ENCODE measurements at places on chromosomes 4 and X.
A peak's percentile ranks its signal among the peaks of the same experiment; 100 is the strongest.

DNA sequence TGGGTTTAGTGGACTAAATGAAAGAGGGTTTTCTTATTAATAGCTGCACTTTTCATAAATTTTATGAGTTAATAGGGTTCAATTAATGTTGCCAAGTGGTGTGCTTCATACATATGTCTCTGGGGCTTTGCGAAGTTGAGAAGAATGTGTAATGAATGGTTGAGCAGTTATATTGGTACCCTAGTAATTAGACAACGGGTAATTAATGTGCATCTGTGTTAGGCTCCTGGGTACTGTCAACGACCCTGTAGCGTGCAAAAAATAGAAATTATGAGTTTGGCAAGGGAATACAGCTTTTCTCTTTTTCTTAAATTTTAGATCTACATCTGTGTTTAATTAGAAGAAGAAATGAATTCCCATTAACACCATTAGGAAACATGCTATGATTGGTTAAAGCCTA lies 1027.7 kb downstream of the ARAP2 start:
- DNase-seq = no peak

- DNase-seq = no peak
Observed at GRCh38 chr4:13844740-13845139, 217.2 kb upstream of the BOD1L1 start.

- DNase-seq = no peak
Observed at GRCh38 chr4:153748378-153748777, 11.4 kb downstream of the RNF175 start.

- no peak for DNase-seq
Observed at GRCh38 chr4:162871990-162872389, 294.7 kb downstream of the NAF1 start.

- no peak for DNase-seq
Observed at GRCh38 chr4:71830-72229, 18.7 kb downstream of the ZNF595 start.

DNA sequence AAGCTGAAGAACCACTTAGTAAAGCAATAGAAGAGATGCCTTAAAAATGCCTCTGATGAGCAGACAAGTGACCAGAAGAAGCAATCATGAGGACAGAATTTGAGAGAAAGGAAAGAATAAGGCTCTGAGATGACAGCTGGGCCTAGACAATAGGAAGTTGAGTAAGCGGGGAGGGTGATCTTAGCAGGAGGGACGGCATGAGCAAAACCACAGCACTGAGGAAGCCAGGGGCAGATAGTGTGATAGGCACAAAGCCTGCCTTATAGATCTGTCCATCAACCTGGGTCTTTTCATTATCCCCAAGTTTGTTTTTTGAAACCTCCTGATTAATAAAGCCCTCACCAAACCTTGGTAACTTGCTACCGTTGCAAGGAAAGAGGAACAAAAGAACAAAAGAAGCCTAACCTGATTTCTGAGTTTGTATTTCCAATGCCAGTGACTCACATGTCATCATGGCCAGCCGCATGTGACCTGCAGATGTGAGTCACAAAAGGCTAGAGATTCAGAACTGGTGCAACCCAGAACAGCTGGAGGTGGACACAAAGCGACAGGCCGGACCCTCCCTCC lies 55.7 kb upstream of the PPARGC1A start:
- no peak for DNase-seq

DNA sequence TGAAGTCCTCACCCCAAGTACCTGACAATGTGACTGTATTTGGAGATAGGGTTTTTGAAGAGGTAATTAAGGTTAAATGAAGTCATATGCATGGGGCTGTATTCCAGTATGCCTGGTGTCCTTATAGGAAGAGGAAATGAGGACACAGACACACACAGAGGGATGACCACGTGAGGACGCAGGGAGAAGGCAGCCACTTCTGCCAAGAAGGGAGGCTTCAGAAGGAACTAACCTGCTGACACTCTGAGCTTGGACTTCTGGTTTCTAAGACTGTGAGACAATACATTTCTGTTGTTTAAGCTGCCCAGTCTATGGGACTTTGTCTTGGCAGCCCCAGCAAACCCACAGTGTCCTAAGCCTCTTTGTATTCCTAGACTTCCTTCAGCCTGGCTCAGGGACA lies 3.0 kb upstream of the SLC2A9 start:
- no peak for DNase-seq

DNA sequence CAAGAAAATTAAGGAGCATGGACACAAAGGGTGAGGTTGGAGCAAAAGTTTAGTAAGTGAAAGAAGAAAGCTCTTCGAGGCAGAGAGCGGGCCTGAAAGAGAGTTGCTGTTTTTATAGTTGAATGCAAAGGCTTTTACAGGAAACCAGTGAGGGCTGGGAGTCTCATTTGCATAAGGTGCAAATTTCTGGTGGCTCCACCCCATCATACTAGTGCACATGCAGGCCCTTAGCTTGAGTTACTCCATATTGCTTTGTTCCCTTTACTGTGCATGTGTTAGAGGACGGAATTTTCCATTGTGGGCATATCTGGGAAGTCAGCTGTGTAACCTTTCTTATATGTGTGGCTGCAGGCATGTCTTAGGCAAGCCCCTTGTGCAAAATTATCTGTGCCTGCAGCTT lies 48.0 kb downstream of the CPE start:
- no peak for DNase-seq

- no peak for DNase-seq
Observed at GRCh38 chrX:149372866-149373265, 132.2 kb downstream of the IDS start.

GRCh38 chrX:50716706-50717105 lies 97.3 kb downstream of the SHROOM4 start:
- DNase-seq = no peak

GRCh38 chr4:33063241-33063640 lies 2343.1 kb downstream of the PCDH7 start:
- no peak for DNase-seq

- DNase-seq = no peak
Observed at GRCh38 chr4:2482693-2483092, 13.8 kb downstream of the RNF4 start.

DNA sequence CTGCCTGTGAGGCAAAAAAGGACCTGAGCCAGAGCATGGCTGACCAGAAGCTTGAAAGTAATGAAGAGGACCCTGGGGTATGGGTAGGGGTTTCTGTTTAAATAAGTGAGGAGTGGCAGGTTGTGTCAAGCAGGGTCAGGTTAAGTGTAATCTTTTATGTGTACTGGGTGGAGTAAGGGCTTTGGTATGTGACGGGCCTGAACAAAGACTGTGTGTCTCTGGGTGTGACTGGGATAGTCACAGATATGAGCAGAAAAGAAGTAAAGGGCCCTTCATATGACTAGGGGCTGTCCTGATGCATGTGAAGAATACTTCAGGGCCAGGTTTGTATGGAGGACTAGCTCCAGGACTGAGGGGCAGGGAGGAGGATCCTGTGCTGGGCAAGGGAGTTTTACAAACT lies 82.4 kb downstream of the ITIH6 start:
- DNase-seq = no peak

GRCh38 chrX:19745077-19745476 lies 142.3 kb downstream of the SH3KBP1 start:
- DNase-seq = no peak

DNA sequence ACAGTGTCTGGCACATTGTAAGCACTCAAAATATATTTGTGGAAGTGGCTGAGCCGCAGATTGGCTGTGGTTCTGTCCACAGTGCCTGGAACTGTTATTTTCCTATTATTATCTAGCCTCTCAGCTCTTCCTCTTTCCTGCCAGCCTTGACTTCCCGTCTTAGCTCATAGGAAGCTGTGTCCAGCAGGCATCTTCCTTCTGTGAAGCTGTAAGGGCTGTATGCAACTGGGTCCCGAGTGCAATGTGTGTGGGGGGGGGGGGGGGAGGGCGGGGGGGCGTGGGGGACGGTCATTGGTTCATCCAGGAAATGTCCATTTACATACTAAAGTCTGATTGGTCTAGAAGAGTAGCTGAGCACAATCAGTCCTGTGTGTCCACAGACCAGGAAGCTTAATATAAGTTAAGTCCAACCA lies 210.7 kb downstream of the PDGFRA start:
- DNase-seq = no peak

DNA sequence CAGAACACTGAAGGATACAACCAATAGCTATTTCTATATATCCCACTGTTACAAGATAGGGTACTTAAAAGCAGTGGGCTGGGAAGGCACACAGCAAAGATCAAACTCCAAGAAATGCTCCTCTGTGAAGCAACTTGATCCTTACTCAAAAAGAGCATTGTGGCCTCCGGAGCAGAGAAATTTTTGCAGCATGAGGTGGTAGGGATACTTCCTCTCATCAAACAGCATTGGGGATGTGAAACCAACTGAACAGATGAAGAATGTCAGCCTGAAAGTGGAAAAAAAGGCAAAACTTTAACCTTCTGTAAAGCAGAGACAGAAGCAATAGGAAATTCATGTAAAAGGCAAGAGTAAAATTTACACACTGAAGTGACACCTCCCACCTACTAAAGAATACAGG lies 92.2 kb downstream of the HUWE1 start:
- no peak for DNase-seq

DNA sequence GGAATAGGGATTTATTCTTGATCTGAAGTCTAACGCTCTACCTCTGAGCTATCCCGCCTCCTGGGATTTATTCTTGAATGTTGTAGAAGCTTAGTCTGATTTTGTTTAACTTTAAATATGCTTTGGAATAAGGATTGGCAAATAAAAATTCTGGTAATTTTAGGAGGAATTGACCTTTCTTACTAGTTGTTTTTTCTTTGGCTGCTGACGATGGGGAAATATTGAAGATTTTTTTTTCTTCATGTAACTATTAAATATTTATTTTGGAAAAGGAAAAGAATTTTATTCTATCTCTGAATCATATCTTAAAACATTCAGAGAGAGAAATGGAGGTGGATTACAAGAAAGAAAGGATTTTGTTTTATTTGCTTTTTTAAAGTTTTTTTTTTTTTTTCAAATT lies 122.9 kb downstream of the PDLIM5 start:
- DNase-seq = no peak

DNA sequence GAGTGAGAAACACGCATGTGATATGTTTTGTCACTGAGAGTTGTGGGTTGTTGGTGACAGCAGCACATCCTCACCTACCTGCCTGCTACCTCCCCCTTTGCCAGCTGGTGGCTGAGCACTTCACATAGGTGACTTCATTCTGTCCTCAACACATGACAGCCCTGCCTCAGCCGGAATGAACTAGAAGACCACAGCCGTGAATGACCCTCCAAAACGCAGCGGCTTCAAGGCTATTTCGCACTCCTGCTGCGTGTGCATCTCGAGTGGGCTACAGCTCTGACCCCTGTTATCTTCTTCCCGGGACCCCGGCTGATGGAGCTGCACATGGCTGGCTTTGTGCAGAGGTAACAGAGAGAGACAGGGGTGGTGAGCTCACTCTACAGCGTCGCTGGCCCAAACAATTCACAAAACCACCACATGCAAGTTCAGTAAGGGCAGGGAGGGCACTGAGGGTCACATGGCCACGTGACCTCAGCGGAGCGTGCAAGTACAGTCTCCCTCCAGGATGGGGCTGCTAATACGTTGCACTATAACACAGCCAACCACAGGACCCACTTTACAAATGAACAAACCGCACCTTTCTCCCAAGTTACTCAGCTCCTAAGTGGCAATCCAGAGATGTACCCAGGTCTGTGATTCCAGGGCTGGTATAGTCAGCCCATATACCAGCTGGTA lies 6.3 kb upstream of the PPP2R2C start:
- no peak for DNase-seq

DNA sequence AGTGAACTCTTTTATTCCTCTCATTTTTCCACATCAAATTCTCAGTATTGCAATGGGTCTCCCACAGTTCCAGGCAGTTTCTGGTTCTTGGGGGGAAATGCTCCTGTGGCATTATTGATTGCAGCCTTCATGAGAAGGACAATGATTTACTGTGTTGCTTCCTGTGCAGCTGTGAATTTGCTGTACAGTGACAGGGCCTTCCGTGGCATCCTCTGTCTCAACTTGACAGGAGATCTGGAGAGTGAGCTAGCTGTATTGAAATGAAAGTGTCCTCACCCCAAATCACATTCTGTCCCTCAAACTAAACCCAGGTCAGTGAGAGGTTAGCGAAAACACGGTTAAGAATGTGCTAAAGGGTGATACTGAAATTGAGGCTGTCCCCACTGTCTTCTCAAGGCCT lies 77.1 kb upstream of the ATOH1 start:
- DNase-seq = no peak

- no peak for DNase-seq
Observed at GRCh38 chr4:26412381-26413372, 77.6 kb downstream of the CCKAR start.

- no peak for DNase-seq
Observed at GRCh38 chr4:128521156-128521555, 233.5 kb upstream of the PGRMC2 start.

DNA sequence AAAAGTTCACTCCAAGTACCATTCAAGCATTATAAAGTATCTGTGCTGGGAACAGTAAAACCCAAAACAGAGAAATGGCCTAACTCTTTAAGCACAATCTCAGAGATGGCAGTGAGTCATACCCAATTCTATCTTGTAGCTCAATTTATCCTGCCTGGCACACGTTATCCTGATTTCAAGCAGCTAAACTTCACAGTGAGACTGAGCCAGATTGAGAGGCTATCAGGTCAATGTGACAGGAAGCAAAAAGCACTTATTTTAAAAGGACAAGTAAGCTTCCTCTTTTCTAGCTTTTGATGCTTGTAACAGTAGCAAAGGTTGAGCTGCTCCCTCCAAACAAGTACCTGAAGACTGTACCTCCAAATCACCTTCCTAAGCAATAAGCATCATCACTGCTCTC lies 324.9 kb downstream of the NAF1 start:
- no peak for DNase-seq

- no peak for DNase-seq
Observed at GRCh38 chr4:156638334-156638733, 333.3 kb downstream of the PDGFC start.

DNA sequence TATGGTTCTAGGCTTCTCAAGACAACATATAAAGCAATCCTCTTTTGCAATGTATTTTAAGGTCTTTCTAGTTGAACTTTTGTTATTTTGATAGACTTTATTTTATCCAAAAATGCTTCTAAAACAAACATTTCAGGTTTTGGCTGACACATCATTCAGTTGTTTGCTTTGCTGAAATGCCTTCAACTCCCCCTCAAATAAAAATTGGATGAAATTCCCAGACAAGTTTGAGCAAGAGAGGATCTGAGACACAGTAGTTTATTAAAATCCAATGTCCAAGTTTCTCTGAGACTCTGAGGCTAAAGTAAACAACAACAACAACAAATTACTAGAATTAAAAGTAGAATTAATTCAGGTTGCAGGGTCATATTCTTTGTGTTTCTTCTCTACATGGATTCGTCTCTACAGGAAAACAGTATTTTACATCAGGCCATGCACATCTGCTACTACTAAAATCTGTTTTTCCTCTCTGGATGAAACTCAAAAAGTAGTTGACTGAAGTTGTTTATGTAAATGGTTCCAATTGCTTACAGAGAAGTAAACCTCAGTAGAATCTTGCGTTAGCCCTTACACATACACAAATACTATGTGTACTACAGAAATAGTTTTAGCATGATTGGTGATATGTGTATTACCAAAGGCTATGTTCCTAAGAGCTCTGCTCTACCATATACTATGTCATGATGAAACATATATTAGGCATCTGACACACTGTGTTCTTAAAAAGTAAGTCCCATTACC lies 64.9 kb downstream of the PRSS12 start:
- DNase-seq = no peak

GRCh38 chrX:47316276-47317025 lies 53.9 kb upstream of the ZNF157 start:
- DNase-seq = no peak

GRCh38 chrX:132292793-132293192 lies 73.5 kb upstream of the RAP2C start:
- peak; percentile 24 for DNase-seq
